ENCODE measurements at places on chromosomes 11 and 22.

- DNase-seq: no peak
Measured at GRCh38 chr11:55942785-55943392, 6.7 kb upstream of the OR5I1 start.

DNA sequence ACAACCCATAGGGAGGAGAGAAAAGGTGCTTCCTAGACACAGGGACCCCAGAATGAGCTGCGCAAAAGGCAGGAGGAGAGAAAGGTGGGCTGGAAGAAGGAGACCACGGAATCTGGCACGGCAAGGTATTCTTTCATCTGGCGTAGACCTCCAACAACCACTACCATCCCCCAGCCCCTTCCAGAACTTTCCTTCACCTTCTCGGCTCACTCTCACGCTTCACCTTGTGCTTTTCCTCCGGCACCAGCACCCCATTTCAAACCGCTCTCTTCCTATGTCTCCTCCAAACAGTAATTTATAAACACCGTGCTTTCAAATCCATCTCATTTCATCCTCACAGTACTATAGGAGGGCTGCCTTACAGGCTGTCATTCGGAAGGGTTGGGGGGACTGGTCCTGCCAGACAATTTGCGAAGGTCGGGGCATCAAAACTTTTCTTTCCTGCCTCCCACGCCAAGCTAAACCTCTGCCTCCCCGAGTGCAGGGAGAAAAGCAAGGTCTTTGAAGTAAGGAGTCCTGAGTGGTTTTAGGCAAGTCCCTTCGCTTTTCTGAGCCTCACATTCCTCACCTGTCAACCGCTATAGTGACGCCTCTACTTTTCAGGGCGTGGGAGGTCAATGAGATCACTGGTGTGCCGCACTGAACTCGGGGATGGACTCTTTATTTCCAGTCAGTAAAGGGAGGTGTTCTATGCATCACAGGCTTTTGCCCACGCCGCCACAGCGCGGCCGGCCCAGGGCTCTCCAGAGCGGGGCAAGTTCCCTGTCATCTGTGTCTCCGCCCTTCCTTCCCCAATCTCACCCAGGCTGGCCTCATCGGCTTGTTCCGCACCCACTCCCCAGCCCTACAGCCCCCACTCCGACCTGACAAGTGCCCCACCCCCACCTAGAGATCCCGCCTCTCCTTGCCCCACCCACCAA is 800 bp downstream of the KCTD21 start:
- DNase-seq: no peak

DNA sequence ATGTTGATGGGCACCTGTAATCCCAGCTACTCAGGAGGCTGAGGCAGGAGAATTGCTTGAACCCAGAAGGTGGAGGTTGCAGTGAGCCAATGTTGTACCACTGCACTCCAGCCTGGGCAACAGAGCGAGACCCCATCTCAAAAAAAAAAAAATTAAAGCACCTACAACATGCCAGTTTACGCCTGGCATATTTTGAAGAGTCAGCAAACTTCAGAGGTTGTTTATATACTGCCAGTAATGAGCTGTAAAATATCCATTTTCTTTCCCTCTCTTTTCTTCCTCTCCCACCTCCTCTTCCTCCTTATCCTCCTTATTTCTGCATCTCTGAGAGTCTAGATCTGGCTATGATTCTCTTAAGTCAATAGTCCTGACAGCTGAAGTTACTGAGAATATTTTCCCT is 556.5 kb upstream of the LARGE1 start:
- no peak for DNase-seq

- no peak for DNase-seq
Measured at GRCh38 chr11:70477176-70477575, 78.8 kb downstream of the CTTN start.

DNA sequence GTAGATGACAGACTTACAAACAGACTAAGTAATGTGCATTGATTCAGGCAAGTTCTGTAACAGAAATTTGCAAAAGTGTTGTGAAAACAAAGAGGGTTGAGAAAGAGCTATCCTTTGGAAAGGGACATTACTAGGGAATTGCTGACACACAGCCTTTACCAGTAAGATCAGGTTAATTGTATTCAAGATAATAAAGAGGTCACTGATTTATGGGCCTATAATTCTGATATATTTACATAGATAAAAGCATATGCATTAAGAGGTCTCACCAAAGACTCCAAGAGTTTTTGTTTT is 138.7 kb downstream of the MAML2 start:
- no peak for DNase-seq

DNA sequence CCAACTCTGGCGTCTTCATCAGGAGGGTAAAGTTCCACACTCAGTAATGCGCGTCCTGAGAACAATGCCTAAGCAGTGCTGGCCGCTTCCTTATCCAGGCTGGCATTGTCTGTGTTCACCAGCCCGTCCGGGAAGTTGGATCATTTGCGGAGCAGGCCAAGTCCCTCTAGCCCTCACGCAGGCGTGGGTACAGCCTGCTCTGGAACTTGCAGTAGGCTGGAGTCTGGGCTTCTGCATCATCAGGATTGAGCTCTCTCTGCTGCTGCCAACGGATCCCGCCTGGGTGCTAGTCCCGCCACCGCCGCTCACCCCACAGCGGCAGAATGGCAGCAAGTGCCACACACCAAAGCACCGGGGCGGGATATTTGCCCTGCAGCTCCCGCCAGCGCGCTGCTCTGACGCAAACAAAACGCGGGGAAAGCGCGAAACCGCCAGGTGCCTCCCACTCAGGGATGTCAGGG is 29.0 kb downstream of the GLYATL1 start:
- no peak for DNase-seq

GRCh38 chr11:61024938-61025820 is 53.7 kb downstream of the CD6 start:
- no peak for DNase-seq

GRCh38 chr22:49719046-49719445 is 108.6 kb downstream of the BRD1 start:
- DNase-seq: no peak

DNA sequence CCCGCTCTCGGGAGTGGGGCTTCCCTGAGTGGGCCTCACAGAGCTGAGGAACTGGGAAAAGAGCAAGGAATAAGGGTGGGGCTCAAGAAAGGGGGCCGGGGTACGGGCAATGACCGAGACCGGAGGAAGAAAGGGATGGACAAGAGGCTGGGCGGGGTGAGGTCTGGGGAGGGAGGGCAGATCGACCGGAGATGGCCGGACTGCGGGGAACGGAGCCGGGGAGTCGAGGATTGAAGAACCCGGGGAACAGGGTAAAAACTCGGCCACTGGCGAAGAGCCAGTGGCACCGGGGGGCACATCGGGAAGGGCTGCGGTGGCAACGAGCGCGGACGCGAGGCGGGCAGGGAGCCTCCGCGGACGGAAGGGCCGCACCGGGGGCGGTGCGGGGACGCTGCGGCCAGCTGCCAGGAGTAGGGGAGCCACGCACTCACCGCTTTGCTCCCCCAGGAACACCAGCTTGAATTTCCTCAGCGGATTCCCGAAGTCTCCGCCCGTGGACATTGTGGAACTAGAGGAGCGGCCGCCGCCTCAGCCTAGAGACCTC is 667 bp downstream of the RAB6A start:
- no peak for DNase-seq

DNA sequence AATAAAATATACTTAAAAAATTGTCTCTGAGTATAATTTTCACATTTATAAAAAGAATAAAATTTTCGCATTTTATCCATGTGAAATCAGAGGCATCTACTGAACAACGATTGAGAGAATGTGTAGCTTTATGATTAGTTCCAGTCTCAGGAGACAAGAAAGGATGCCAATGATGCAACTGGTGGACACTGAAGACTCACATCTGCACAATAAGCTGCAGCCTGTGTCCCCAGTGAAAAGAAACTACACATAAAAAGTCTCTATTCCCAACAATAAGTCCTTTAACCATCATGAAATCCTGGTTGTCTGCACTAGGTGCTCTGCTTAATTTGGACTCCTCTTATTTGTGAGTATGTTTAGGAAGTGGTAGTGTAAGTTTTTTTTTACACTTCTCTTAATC is 22.0 kb downstream of the OR5AS1 start:
- no peak for DNase-seq

DNA sequence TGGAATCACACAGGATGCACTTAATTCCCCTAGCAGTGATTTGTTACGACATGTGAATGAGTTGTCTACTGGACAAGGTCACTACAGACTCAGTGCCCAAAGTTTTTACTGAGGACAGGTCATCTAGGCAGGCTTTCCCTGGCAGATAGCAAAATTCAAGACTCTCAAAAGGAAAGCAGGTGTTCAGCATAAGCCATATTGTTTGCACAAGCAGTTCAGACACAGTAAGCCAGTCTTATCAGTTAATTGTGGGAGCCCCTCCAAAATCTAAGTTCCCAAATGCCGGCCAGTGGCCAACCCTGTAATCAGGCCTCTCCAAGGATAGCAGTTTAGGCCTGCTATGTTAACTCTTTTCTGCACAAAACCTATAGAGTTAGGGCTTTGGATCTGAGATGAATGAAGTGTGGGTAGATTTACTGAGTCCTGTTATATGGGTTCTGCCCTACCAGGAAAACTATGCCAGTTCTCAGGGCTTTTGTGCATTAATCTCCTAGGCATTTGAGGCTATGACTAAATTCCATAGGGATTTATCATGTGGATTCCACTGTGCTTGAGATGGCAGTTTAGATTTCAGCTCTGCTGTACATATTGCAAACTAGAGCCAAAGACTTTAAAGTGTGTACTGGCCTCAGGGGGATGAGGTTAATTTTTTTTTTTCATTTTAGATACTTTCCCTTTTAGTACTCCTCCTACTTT is 4.8 kb upstream of the ARHGEF12 start:
- no peak for DNase-seq

GRCh38 chr11:96306600-96306932 is 36.4 kb downstream of the MAML2 start:
- DNase-seq: no peak

- DNase-seq: no peak
Measured at GRCh38 chr22:37511395-37512104, 7.7 kb downstream of the CARD10 start.

GRCh38 chr11:68714060-68714856 is 29.9 kb downstream of the GAL start:
- DNase-seq: no peak

DNA sequence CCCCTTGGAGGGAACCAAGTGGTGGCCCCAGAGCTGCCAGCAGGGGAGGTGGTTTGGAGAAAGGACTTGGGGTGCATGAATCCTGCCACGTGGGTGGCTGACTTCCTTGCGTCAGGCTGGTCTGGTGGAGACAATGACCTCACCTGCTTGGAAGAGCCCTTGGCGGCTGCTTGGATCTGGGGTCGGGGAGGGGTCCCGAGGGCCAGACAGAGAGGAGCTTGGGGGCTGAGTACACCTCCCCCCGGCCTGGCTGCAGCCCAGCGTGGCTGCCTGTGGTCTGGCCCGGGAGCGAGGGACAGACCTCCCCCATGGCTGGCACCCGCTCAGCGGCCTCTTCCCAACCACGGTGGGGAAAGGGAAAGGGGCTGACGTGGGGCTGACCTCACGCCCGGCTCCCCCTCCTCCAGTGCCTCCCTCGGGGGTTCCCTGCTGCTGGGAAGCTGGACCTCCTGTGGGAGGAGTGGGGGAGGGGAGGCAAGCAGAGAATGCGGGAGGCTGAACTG is 13.8 kb downstream of the LIF start:
- DNase-seq: no peak

DNA sequence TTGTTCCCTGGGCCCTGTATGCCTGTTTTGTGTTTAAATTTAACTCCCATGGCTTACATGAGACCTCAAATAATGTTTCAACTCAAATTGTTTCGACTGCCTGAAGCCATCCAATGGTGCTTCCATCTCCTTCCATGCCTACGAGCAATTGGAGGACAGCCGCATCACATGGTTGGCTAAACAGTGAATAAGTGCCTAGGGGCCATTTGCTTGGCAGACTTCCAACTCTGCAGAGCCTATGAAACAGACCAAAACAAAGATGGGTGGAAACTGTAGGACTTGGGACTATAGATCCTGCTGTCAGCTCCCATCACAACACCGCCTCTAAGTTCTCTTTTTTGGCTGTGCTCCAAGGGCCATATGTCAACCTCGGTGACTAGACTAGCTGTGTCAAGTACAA is 84.1 kb downstream of the PARVA start:
- peak; percentile 84 for DNase-seq

DNA sequence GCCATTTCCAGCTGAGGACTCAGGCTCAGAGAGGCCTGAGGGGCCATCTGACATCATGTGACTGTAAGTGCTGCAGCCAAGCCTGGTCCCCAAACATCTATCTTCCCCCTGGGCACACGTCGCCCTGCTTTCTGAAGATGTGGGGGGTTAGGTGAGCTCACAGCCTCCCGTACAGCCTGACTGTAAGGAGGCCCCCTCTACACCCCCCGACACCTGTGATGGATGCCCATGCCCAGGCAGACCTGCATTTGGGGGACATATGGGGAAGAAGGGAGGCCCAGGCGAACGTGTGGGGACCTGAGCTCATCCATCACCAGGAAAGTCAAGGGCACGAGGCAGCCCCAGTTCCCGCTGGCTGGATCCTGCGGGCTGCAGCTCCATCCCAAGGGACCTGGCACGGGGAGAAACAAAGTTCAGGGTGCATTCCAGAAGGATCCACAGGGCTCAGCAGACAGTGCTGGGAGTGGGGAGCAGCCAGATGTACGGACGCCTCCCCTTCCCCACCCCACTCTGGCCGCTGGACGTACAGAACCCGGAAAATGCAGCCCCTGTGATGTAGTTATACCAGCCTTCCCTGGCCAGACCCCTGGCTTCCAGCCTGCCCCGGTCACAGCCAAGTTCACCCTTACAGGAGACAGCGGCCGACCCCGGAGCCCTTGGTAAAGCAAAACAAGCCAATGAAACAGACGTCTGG is 1431.4 kb downstream of the BRD1 start:
- DNase-seq: no peak

- no peak for DNase-seq
Measured at GRCh38 chr22:32572741-32573500, 98.3 kb downstream of the FBXO7 start.

- DNase-seq: no peak
Measured at GRCh38 chr11:62373464-62374119, 36.3 kb downstream of the ASRGL1 start.

- DNase-seq: no peak
Measured at GRCh38 chr11:72627594-72628281, 46.5 kb downstream of the PDE2A start.

GRCh38 chr11:104094576-104094975 is 58.1 kb downstream of the DDI1 start:
- no peak for DNase-seq

DNA sequence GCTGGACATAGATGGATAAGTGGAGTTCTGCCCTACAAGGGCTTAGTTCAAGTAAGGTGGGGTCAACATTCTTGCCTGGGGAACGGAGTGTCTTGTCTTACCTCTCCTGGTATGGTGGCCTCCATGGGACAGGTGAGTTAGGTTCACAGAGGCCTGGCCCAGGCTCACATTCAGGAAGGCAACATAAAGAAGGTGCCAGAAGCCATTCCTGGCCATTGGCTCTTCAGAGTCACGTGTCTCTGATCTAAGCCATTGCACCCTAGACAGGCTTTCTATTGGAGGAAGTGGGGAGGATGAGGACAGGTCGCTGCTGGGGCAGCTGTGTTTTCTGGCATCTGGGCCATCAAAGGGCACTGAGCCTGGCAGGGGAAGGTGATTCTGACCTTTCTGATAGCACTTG is 14.8 kb downstream of the LMO2 start:
- DNase-seq: no peak

DNA sequence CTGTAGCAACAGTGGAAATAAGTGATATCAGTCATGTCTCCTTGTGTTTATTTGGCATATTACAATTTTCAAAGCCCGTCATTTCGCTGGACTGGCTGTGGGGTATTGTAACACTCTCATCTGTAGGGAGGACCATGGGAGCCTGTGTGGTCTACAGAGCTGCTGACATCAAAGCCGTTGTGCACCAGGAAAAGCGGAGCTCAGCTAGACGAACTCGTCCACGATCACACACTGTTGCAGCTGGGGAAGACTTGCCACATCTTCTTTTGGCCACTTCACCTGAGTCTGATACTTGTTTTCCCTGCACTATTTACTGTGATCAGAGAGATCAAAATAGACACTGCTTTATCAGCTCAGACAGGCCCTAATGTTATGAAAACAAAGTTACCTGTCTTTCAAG is 741.3 kb downstream of the OPCML start:
- DNase-seq: no peak
